ENCODE measurements at places on chromosomes 12 and 14. TPM values are rescaled to one million over a fixed set of nuclear protein-coding genes. Genes with fewer than 3 reads are reported as not detected.

Gene KCNMB4
- total RNA-seq = 1.4 TPM

Gene LPAR5
- not detected for total RNA-seq

Gene C12orf57
- total RNA-seq = 175 TPM

Gene ACTR6
- total RNA-seq = 20.3 TPM

Gene ZNF84
- total RNA-seq = 23.9 TPM

Gene LAG3
- total RNA-seq = 0.29 TPM

Gene TPH2
- not detected for total RNA-seq

Gene SERPINA12
- not detected for total RNA-seq

Gene SLC39A9
- total RNA-seq = 132 TPM

Gene FAM222A
- 1.3 TPM for total RNA-seq

Gene C14orf39
- not detected for total RNA-seq

Gene AKAP6
- total RNA-seq = 4.7 TPM

Gene PUS1
- total RNA-seq = 18.0 TPM

Gene TBC1D30
- total RNA-seq = under 0.01 TPM

Gene NUDT14
- 11.2 TPM for total RNA-seq

Gene DTX1
- total RNA-seq = under 0.01 TPM

Gene SLC16A7
- 31.9 TPM for total RNA-seq

Gene RNFT2
- total RNA-seq = 18.0 TPM

Gene RNF212B
- not detected for total RNA-seq

Gene ANKS1B
- 0.86 TPM for total RNA-seq

Gene CPNE6
- under 0.01 TPM for total RNA-seq

Gene PAWR
- total RNA-seq = 29.5 TPM

Gene MYL2
- not detected for total RNA-seq

Gene GDF3
- not detected for total RNA-seq

Gene JAG2
- total RNA-seq = 1.5 TPM

Gene ARHGEF40
- total RNA-seq = 17.5 TPM

All from placental pericyte (primary cell).